ENCODE measurements at places on chromosomes 7 and 10.

- no peak for DNase-seq
Measured at GRCh38 chr10:97185326-97186058, at the start of gene SLIT1. SLIT1 (minus strand) TSS chr10:97185959; CDS start chr10:97185674, 285 bp downstream.

DNA sequence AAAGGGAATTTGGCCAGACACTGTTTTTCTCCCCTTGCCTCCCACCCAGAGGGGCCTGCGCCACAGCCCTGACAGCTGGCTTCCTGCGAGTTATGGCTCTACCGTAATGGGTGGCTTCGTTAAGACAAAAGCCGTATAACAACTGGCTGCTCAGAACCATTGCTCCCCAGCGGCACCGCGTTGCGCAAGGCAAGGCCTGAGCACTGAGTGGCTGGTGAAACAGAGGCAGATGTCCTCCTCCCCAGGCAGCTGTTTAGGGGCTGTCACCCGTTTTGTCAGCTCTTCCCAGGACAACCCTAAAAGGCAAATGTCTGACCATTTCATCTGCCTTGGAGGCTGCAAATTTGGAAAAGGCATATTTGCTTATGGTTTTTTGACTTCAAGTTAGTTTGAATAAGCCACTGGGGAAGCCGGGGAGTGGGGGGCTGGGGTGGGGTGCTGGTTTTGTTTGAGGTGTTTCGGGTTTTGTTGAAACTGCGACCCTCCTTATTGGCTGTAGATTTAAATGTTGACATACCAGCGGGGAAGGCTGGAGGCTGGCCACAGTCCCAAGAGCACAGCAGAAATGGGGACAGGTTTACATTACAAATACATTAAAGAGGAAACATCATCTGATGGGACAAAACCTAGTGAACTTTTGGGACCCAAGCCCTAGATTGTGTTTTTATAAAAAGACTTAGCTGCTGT, 681 bp upstream of the SPOCK2 start:
- DNase-seq = no peak

DNA sequence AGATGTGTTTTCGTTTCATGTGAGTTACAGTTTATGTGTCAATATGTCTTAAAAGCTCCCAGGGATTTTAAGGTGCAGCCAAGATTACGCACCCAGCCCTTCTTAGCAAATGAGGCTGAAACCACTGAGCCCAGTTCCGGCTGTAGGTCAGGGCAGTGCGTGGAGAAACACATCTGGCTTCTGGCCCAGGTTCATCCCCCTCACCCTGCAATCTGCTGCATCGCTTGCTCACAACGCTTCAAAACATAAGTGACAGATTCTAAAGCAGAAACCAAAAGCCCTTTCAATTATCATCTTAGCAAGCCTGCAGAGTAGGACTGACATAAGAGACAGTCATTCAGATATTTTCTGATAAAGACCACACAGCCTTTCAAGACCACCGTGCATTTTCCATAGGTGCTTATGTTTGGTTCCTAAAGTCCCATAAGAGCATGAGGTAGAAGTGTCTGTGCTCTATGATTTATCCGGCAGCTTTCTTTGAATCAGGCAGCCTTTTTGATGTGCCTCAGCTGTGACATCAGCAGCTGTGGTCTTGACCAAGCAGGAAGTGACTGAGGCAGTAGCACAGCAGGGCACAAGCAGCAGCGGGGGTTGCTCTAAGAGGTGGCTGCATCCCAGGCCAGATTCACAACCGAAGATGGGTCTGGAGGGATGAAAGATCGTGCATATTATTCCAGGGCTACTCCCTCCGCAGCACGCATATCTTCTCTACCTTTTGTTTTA, 72.1 kb upstream of the LYZL2 start:
- peak; percentile 35 for DNase-seq

DNA sequence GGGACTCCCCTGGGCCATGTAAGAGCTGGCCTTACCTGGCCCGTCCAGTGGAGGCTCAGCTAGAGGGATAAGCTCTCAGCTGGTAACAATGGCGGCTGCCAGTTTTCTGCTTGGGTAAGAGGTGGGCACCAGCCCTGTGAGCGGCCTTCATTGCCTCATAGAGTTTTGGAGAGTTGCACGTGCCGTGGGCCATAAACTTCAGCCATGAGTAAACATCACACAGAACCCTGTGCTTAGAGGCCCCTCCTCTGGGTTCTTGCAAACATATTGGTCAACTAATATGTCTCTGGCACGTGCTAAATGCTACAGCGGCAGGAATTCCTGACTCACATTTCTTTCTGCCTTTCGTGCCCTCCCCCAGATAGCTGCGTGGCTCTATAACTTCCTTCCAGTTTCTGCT, 103.9 kb upstream of the LEP start:
- DNase-seq = no peak

GRCh38 chr10:43362191-43362839, 9.1 kb upstream of the FXYD4 start:
- peak; percentile 94 for DNase-seq
